ENCODE measurements at places on chromosomes 13 and 19. TPM values are rescaled to one million over a fixed set of nuclear protein-coding genes. Genes with fewer than 3 reads are reported as not detected.

Gene SH3GL1
- 67.0 TPM for total RNA-seq

DNA sequence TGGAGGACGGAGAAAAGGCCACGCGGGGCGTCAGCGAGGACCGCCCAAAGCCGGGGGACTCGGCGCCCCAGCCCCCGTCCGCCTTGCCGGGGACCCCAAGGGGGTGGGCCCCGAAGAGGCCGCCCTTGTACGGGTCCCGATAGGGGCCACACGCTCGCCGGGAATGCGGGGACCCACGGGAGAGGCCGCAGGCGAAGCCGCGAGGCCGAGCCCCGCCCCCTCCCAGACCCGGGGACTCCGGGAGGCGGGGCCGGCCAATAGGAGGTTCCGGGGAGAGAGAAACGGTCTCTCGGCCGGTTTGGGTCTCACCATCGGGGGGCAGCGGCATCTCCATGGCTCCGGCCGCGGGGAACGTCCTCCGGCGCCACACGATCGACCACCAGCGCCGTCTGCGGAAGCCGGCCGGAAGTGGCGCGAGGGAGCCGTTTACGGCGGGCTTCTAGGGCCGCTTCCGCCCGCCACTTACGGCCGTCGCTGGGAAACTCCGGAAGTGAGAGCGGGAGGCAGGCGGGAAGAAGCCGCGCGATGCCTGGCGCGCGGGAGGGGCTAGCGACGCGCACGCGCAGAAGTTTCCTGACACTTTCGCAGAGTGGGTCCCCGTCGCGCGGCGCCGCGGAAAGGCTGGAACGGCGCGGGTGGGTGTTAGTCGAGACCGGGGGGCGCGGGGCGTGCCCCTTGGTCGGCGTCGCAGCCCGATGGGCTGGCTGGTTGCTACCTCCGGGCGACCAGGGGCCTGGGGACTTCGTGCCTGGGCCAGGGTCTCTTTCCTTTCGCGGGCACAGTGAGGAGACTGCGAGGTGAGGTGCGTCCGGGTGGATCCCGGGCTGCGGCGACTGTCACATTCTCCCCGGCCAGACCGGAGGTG is at the start of gene CHERP:
CHERP (minus strand) TSS at position 393 of the 865 bp plus-strand sequence; CDS start at position 334, 59 bp downstream.
- H3K27me3 ChIP-seq, result no peaks in the 10 kb centered on the region
- peak; percentile 95 for DNase-seq
- H3K4me1 ChIP-seq, result peaks cover 49% of the 10 kb centered on the region
- peak within 1 kb of the TSS; percentile 91 for H3K27ac ChIP-seq

Gene RASL11A
- 12.4 TPM for total RNA-seq

- no peaks in the 10 kb centered on the region for H3K36me3 ChIP-seq
- no peak overlapping the region for H3K27ac ChIP-seq
- DNase-seq, result no peak
- H3K27me3 ChIP-seq, result no peaks in the 10 kb centered on the region
Measured at GRCh38 chr13:94065741-94066140, 413.7 kb downstream of the DCT start.

GRCh38 chr13:67139551-67139950 is 90.6 kb downstream of the PCDH9 start:
- H3K4me3 ChIP-seq, result no peak overlapping the region
- no peaks in the 10 kb centered on the region for H3K27me3 ChIP-seq
- H3K27ac ChIP-seq, result no peak overlapping the region
- no peaks in the 10 kb centered on the region for H3K4me1 ChIP-seq
- DNase-seq, result no peak
- H3K36me3 ChIP-seq, result no peaks in the 10 kb centered on the region

DNA sequence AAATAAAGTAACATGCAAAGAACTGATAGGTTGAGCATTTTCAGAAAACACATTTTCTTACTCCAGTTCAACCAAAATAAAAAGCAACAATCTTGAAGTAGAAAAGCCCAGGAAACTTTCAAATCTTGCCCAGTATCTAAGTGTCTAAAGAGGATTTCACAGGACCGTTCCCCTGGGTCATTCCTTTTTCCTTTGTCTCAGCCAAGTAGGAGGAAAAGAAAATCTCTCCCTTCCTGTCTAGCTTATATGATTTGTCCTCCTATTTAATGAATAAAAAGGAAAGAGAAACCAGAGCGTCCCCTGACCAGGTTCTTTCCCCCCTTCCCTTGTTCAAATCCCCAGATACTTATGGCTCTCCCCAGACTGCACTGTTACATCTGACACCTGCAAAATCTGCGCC is 248.0 kb downstream of the KCTD12 start:
- no peaks in the 10 kb centered on the region for H3K27me3 ChIP-seq
- H3K36me3 ChIP-seq, result no peaks in the 10 kb centered on the region
- H3K4me1 ChIP-seq, result peaks cover 16% of the 10 kb centered on the region
- no peak overlapping the region for H3K4me3 ChIP-seq

DNA sequence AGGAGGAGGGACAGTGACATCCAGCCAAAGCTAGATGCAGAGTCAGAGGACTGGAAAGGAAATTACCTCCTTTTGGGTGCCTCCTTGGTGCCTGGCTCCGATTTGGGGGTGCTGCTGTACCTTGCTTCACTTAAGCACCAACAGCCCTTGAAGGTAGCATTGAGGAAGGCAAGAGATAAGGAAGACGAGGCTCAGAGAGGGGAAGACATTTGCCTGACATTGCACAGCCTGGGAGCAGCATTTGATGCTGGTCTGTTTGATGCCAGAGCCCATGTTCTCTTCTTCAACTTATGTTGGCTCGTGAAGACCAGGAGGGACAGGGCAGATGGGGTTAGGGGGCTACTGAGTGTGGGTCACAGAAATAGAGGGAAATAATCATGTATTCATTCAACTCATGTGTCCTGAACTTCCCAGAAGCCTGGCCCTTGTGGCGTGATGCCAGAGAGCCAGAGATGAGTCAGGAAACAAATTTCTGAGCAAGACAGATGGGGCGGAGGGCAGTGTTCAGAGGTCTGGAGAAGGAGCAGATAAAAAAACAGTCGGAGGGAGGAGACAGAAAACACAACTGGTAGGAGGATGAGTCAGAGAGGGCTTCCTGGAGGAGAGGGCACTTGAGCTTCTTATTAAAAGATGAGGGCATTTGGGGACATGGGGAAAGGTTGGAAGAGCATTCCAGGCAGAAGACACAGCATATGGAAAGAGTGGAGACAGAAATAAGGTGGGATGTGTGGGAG is 3.0 kb upstream of the C19orf81 start:
- H3K4me3 ChIP-seq, result no peak overlapping the region
- H3K27me3 ChIP-seq, result peaks cover 70% of the 10 kb centered on the region
- no peaks in the 10 kb centered on the region for H3K36me3 ChIP-seq
- no peak overlapping the region for H3K27ac ChIP-seq

- H3K27me3 ChIP-seq, result no peaks in the 10 kb centered on the region
- peaks cover 9% of the 10 kb centered on the region for H3K4me1 ChIP-seq
- H3K4me3 ChIP-seq, result no peak overlapping the region
- DNase-seq, result no peak
Measured at GRCh38 chr13:28326056-28326455, 168.9 kb downstream of the FLT1 start.

DNA sequence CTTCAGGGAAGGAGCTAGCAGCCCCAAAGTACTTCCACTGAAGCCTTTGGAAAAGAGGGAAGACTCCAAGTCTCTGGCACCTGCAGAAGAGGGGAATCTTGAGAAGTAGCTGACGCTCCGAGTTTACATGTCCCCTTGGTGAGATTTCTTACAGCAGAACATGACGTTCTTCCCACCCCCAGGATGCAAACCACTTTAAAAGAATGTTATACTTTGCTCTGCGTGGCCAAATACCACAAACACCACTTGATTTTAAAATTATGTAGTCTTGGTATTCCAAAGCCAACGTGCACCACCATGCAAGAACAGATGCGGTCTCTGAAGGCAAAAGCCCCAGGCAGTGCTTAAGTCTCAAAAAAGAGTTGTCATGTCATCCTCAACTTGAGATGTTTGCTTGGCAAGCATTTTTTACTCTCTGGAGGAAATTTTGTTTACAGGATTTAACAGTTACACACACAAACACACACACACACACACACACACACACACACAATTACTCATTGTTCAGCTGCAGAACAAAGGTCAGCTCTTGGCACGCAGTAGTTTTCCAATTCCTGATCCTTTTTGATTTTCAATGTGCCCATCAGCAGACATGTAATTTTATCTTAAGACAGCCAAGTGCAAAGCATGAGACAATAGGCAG is 106.1 kb downstream of the RGCC start:
- no peak overlapping the region for H3K4me3 ChIP-seq
- no peak overlapping the region for H3K27ac ChIP-seq
- peaks cover 3% of the 10 kb centered on the region for H3K36me3 ChIP-seq

GRCh38 chr13:26038931-26039475 is 12.8 kb downstream of the SHISA2 start:
- no peak for DNase-seq
- no peak overlapping the region for H3K27ac ChIP-seq
- no peaks in the 10 kb centered on the region for H3K27me3 ChIP-seq
- no peaks in the 10 kb centered on the region for H3K4me1 ChIP-seq
- no peak overlapping the region for H3K4me3 ChIP-seq

DNA sequence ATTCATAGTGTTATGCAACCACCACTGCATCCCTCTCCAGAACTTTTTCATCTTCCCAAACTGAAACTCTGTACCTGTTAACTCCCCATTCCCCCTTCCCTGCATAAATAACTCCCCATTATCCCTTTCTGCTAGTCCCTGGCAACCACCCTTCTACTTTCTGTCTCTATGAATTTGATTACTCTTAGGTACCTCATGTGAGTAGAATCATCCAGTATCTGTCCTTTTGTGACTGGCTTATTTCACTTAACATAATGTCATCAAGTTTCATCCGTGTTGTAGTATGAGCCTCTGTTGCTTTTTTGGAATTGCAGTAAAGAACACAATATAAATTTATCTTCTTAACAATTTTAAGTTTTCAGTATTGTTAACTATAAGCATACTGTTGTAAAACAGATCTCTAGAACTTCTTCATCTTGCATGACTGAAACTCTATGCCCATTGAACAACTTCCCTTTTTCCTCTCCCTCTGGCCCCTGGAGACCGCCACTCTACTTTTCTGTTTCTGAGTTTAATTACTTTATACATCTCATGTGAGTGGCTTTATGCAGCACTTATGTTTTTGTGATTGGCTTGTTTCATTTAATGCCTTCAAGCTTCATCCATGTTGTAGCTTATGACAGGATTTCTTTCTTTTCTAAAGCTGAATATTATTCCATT is 87.3 kb upstream of the ABCC4 start:
- no peak for DNase-seq
- no peaks in the 10 kb centered on the region for H3K36me3 ChIP-seq
- H3K27me3 ChIP-seq, result no peaks in the 10 kb centered on the region

Gene SLAIN1
- 10.4 TPM for total RNA-seq

Gene MIER2
- 40.2 TPM for total RNA-seq

GRCh38 chr19:29644210-29644609 is 21.1 kb upstream of the PLEKHF1 start:
- no peak for DNase-seq
- no peak overlapping the region for H3K4me3 ChIP-seq
- H3K27ac ChIP-seq, result no peak overlapping the region
- H3K36me3 ChIP-seq, result no peaks in the 10 kb centered on the region

Gene FBXW9
- 9.7 TPM for total RNA-seq

Gene LILRA2
- 0.15 TPM for total RNA-seq

- no peaks in the 10 kb centered on the region for H3K36me3 ChIP-seq
- no peak overlapping the region for H3K27ac ChIP-seq
- DNase-seq, result no peak
- H3K27me3 ChIP-seq, result no peaks in the 10 kb centered on the region
- H3K4me1 ChIP-seq, result peaks cover 5% of the 10 kb centered on the region
- no peak overlapping the region for H3K4me3 ChIP-seq
Measured at GRCh38 chr19:36079389-36079945, 24.8 kb downstream of the WDR62 start.

Gene S1PR5
- 24.5 TPM for total RNA-seq

Gene OR7D2
- not detected for total RNA-seq

DNA sequence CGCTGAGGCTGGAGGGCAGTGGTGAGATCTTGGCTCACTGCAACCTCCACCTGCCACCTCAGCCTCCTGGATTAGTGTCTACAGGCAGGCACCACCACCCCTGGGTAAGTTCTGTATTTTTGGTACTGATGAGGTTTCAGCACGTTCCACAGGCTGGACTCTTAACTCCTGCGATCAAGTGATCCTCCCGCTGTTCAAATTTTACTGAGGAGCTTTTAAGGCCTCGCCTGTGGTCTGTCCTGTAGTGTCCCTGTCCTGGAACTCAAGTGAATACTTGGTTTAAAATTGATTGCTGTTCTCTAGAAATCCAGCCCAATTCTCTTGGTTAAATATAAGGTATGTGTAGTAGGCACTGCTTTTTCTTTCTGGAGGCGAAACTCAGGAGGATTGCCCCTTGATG is 65.2 kb downstream of the DPRX start:
- H3K27me3 ChIP-seq, result no peaks in the 10 kb centered on the region
- no peak for DNase-seq
- H3K4me3 ChIP-seq, result no peak overlapping the region
- no peak overlapping the region for H3K27ac ChIP-seq
- H3K4me1 ChIP-seq, result no peaks in the 10 kb centered on the region

DNA sequence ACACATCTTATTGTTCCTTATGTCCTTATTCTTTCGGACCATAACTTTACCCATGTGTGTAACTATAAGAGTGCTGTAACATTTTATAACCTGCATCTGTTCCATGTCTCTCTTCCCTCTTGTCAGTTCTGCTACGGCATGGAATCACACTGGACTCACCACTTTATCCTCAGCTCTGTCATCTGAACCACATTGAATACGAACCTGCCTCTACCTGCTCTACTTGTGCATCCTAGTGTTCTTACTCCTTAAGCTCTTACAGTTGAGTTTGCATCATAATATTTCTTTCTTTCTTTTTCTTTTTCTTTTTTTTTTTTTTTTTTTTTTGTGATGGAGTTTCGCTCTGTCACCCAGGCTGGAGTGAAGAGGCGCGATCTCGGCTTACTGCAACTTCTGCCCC is 180.9 kb downstream of the GPC5 start:
- no peaks in the 10 kb centered on the region for H3K27me3 ChIP-seq
- H3K4me1 ChIP-seq, result no peaks in the 10 kb centered on the region
- no peak overlapping the region for H3K27ac ChIP-seq

Gene NCAN
- not detected for total RNA-seq

Gene SLC5A5
- total RNA-seq, result not detected

Gene SKA3
- total RNA-seq, result 1.9 TPM

GRCh38 chr13:32299893-32300292 is 15.3 kb downstream of the ZAR1L start:
- H3K4me1 ChIP-seq, result no peaks in the 10 kb centered on the region
- no peaks in the 10 kb centered on the region for H3K27me3 ChIP-seq
- H3K27ac ChIP-seq, result no peak overlapping the region
- no peak overlapping the region for H3K4me3 ChIP-seq
- DNase-seq, result no peak

Gene PSG3
- total RNA-seq, result not detected

DNA sequence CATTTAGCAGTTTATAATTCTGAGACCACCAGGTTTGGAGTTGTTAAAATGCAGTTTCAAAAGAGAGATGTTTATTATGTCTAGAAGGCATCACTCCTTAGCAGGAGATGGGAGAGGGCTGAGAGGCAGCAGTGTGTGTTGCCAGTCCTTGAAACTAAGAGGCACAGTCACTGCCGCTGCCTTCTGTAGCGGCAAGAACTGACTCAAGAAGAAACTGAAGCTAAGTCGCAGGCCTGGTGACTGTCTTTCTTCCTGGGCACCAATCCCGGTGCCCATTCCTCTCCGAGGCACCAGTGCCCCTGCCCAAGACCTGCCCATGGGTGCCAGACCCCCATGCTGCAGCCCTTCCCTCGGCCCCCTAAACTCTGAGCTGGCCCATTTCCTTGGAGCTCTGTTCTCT is 20.1 kb downstream of the N4BP2L1 start:
- H3K4me3 ChIP-seq, result no peak overlapping the region
- no peaks in the 10 kb centered on the region for H3K27me3 ChIP-seq
- H3K27ac ChIP-seq, result no peak overlapping the region
- DNase-seq, result no peak
- no peaks in the 10 kb centered on the region for H3K4me1 ChIP-seq

Measured in suprapubic skin (tissue), 4 donors.